ENCODE measurements at places on chromosomes 3 and 15.
A peak's percentile ranks its signal among the peaks of the same experiment; 100 is the strongest.

DNA sequence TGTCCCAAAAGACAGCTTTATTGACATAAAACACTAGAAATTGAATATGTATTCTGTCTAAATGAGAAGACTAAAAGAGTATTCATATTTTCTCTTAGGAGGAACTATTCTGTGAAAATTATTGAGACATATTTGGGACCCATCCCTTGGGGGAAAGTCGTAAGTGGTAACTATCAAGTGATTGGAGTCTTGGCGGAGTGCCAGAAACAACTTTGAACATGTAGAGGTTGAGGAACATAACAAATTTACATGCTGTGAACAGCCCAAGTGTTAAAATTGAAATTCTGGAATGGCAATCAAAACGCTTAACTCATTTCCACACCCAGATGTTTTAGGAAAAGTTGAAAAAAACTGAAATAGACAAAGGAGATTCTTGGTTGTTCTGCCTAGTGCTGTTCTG, 1034.6 kb downstream of the NSUN3 start:
- no peak for DNase-seq

GRCh38 chr3:11803977-11804892, 42.5 kb downstream of the TAMM41 start:
- peak; percentile 32 for DNase-seq

- DNase-seq, result no peak
Observed at GRCh38 chr3:69648126-69648525, 91.1 kb upstream of the MITF start.

DNA sequence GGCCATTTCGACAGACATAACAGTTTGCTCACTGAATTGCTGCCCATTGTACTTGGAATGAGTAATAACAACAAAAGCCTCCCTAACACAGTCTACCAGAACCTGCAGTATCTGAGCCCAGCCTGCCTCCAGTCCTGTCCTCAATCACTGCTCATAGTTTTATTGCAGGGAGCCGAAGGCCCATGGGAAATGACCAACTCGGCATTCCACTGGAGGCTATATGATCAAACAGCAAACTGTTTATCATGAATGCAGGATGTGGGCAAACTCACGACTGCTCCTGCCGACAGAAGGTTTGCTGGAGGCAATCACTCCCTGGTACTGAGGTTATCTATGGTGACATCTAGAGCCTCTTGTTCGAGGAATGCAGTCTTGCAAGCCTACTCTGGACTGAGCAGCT, 46.3 kb downstream of the LSM3 start:
- DNase-seq, result no peak

- DNase-seq, result peak; percentile 69
Observed at GRCh38 chr3:196969134-196969659, 564 bp upstream of the PIGZ start.

DNA sequence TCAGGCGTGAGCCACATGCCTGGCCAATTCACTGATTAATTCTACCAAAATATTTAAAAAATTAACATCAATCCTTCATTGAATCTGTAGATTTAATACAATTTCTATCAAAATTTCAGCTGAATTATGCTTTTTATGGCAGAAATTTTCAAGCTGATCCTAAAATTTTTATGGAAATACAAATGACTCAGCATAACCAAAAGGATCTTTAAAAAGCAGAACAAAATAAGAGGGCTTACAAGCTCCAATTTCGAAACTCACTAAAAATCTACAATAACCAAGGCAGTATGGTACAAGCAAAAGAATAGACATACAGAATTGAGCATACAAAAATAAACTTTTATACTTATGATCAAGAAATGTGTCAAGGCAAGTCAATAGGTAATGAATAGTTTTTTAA, 180.4 kb upstream of the CTNNB1 start:
- DNase-seq, result no peak

DNA sequence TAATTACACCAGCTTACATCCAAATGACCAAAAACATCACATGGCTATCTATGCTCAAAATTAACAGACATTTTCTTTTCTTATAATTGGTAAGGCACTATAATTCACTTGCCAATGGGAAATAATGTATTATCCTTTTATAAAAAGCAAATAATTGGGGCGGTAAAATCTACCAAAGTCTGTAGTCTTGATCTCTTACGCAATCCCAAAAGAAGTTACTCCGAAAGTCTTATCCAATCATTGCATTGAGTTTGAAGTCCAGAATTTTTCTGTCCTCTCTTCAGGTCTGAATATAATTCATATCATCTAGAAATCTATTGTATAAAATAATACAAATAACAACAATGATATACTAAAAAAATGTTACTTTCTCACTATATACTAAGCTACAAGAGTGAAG, 273.3 kb upstream of the CADM2 start:
- DNase-seq, result no peak

DNA sequence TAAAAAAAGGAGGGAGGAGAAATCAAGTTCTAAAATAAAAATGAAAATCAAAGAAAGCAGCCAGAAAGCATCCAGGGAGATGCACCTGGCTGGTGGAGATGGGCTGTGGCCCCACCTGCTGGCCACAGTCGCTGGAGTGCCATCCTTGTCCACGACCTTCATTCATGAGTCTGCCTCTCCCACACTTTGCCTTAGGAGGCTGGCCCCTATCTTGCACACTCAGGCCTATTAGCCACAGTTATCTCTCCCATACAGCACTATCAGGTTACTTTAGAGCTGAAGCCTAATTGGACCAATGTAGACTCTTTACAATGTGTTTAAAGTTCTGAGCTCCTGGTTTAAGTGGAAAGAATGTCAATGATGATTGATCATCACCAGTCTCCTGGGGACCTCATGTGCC, 392.0 kb upstream of the RORA start:
- DNase-seq, result peak; percentile 13

GRCh38 chr3:4467522-4467867, 426 bp upstream of the SUMF1 start:
- DNase-seq, result no peak

- DNase-seq, result no peak
Observed at GRCh38 chr3:182052332-182052731, 340.6 kb downstream of the SOX2 start.

- DNase-seq, result peak; percentile 10
Observed at GRCh38 chr3:13045904-13046568, 27.2 kb downstream of the IQSEC1 start.

DNA sequence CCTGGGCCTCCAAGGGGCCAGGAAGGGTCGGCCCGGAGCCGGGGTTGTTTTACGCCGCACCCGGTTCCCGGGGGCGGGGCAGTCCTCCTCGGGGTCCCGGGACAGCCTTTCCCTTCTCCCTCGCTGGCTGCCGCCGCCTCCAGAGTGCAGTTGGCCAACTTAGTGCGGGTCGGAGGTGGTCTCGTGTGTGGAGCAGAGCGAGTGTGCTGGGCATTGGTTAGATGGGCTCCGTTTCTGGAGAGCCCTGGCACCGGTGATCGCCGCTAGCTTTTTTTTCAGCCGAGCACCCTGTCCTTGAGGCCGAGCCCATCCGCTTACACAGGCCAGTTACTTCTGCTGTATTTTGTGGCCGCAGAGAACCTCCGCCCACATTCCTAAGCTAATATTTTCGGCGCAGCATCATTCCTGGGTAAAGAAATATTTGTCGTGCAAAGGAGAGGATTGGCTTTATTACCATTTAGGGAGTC, 585 bp downstream of the KIF23 start:
- peak; percentile 45 for DNase-seq

DNA sequence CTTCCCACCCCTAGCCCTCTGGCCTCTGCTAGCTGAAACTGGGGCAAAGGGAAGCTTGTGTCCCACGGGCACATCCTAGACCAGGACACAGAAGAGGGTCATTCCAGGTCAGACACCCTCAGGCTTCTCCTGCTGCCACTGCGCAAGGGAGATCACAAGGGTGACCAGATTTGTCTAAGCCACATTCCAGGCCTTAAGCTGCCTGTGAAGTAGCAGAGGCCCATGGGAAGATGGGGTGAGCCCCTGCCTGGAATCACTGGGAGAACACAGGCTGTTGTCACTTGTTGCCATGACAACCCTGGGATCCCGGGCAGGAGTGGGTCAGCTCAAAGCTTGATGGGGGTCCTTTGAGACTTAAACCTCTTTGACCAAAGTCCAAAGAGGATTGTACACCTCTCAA, 10.8 kb downstream of the STRA6 start:
- no peak for DNase-seq

DNA sequence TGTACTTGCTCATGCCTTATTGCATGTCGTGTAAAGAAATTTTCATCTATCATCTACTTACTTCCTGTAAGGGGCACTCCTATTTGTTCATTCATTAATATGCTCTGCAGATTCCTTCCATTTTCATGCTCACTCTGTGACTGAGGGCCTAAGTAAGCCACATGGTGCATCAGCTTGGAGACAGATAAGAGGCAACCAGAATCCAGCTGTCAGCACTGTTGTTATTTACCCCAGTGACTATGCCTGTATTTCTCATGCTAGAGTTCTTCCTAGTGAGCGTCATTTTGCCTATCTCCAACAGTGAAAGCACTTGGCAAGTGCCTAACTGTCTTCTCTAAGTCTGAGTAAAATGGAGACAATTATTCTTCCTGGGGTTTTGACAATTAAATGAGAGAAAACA, 124.8 kb upstream of the ABI3BP start:
- no peak for DNase-seq

- no peak for DNase-seq
Observed at GRCh38 chr3:122409446-122409845, 6.4 kb downstream of the WDR5B start.

- no peak for DNase-seq
Observed at GRCh38 chr15:52134502-52135144, 22.0 kb upstream of the BCL2L10 start.

DNA sequence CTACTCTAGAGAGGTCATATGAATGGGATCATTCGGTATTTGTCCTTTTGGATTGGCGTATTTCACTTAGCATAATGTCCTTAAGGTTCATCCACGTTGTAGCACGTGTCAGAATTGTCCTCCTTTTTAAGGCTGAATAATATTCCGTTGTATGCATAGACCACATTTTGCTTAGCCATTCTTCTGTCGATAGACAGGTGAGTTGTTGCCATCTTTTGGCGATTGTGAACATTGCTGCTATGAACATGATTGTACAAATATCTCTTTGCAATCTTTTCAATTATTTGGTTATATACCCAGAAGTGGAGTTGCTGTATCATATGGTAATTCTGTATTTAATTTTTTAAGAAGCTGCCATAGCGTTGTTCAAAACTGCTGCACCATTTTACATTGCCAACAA, 52.4 kb upstream of the GOLGA8J start:
- DNase-seq, result no peak

GRCh38 chr15:99932676-99933402, 199.6 kb upstream of the LYSMD4 start:
- no peak for DNase-seq

DNA sequence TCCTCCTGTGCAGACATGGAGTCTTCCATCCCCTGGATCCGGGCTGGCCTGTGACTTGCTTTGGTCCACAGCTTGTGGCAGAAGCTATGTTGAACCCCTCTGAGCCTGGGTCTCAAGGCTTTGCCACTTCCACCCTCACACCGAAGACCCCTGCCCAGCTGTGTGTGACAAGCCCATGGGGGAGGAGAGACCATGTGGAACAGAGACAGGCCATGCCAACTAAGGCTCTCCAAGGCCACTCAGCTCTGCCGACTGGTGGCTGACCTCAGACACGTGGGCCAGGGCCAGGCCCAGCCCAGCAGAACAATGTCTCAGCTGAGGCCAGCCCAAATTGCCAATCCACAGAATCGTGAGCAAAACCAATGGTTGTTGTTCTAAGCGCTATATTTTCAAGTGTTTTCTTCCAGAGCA, 16.4 kb upstream of the CFAP100 start:
- DNase-seq, result no peak

DNA sequence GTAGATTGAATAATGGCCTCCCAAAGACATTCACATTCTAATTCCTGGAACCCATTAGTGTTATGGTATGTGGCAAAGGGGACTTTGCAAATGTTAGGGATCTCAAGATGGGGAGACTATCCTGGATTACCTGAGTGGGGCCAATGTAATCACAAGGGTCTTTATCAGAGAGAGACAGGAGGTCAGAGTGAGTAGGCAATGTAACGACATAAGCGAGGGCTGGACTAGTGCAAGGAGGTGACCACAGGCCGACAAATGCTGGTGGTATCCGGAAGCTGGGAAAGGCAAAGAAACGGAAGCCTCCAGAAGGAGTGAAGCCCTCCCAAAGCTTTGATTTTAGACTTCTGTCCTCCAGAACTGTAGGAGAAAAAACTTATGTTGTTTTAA, 26.5 kb upstream of the AQP9 start:
- DNase-seq, result no peak

- DNase-seq, result no peak
Observed at GRCh38 chr3:44160818-44161217, 80.9 kb upstream of the TOPAZ1 start.

- DNase-seq, result peak; percentile 81
Observed at GRCh38 chr3:128095222-128095703, 28.3 kb downstream of the RUVBL1 start.

- DNase-seq, result no peak
Observed at GRCh38 chr15:55008421-55008820, 188.3 kb downstream of the RSL24D1 start.

DNA sequence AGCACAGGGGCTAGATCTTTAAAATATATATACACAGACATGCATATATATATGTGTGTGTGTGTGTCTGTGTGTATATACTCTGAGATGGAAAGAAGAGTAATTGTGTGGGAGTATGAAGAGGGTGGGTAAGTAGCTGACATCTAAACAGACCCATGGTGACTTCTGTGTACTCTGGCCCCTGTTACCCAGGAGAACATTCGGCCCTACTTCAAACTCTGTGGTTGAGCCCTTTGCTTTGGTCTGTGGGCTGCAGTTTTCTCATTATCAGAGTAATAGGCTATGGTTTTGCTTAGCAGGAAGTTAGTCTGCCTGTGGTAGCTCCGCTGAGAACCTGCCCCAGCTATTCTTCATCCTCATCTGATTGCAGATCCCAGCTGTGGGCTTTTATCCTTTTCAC, 141.4 kb downstream of the RBPMS2 start:
- peak; percentile 41 for DNase-seq

GRCh38 chr3:13171704-13172643, 98.7 kb upstream of the IQSEC1 start:
- no peak for DNase-seq

- no peak for DNase-seq
Observed at GRCh38 chr3:128709038-128709437, 16.9 kb upstream of the RAB7A start.

DNA sequence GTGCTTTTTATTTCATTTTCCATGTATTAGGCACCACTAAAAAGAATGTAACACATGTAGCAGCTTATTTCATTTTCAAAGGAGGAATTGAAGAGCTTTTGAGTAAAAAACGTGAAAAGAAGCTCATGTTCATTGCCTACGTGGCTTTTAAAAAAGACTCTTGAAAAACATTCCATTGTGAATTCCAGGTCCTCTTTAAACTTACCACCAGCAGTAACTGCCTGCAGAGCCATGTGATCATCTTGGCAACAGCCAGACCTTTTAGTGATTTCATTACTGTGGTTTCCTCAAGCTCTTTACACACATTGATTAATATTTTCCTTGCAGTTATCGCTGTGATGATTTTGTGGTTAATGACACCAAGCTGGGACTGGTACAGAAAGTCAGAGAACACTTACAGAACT, 43.8 kb upstream of the FBXL22 start:
- peak; percentile 27 for DNase-seq
